ENCODE measurements at places on chromosomes 13 and 19. TPM values are rescaled to one million over a fixed set of nuclear protein-coding genes. Genes with fewer than 3 reads are reported as not detected.

The CDX2 gene
- 0.03 TPM for polyA plus RNA-seq

The ZSCAN1 gene
- not detected for polyA plus RNA-seq

The ZNF296 gene
- 0.22 TPM for polyA plus RNA-seq

The ICAM5 gene
- 0.04 TPM for polyA plus RNA-seq

The CCNA1 gene
- 1.6 TPM for polyA plus RNA-seq

The TTYH1 gene
- 0.40 TPM for polyA plus RNA-seq

The WDR88 gene
- polyA plus RNA-seq, result not detected

The OR1I1 gene
- polyA plus RNA-seq, result not detected

Data from psoas muscle (tissue), 8 donors.